ENCODE measurements at places on chromosomes 1 and 21.

DNA sequence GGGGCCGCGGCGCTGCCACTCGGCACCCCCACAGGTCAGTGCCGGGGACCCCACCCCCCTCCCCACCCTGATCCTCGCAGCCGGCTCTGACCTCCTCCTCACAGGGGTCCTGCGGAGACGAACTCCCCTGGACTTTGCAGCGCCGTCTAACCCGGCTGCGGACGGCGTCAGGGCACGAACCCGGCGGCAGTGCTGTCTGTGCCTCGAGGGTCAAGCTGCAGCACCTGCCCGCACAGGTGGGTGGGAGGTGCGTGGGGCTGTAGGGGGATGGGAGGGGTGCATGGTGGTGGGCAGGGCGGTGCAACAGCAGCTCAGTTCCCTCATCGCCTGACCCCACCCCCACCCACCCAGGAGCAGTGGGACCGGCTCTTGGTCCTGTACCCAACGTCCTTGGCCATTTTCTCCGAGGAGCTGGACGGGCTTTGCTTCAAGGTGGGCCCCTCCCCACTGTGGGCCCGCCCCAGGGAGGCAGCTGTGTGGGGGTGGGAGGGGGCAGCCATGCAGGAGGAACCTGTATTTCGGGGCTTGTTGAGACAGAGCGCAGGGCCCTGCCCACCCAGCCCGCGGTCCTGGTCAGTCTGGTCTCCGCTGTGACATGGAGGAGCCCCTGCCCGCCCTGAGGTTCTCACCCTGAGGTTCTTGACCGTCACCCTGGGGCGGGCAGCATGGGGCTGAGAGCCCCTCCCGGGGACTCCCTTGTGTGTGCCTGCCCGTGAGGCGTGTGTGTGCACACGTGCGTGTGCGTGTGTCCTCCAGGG, 4.9 kb downstream of the PLEKHN1 start:
- DNase-seq = no peak

DNA sequence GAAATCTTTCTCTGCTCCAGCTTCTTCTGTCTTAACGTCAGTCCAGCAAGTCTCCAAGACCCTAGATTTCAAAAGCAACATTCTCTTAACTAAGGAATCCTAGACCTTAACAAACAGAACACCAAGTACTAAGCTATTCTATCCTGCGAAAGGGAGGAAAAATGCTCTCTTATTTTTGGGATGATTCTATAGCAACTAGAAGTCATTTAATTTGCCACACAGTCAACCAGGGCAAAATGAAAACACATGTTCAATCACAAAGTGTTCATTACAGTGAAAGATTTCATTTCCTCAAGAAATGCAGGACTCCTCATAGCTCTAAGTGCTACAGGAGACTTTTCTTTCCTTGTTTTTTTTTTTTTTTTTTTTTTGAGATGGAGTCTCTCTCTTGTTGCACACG, 36.2 kb upstream of the DOCK7 start:
- no peak for DNase-seq

GRCh38 chr1:159612211-159612885, 24.7 kb downstream of the APCS start:
- no peak for DNase-seq

GRCh38 chr1:54606096-54606989, 17.0 kb downstream of the FAM151A start:
- DNase-seq = no peak

GRCh38 chr1:230104395-230105244, 37.6 kb downstream of the GALNT2 start:
- DNase-seq = peak; percentile 96

DNA sequence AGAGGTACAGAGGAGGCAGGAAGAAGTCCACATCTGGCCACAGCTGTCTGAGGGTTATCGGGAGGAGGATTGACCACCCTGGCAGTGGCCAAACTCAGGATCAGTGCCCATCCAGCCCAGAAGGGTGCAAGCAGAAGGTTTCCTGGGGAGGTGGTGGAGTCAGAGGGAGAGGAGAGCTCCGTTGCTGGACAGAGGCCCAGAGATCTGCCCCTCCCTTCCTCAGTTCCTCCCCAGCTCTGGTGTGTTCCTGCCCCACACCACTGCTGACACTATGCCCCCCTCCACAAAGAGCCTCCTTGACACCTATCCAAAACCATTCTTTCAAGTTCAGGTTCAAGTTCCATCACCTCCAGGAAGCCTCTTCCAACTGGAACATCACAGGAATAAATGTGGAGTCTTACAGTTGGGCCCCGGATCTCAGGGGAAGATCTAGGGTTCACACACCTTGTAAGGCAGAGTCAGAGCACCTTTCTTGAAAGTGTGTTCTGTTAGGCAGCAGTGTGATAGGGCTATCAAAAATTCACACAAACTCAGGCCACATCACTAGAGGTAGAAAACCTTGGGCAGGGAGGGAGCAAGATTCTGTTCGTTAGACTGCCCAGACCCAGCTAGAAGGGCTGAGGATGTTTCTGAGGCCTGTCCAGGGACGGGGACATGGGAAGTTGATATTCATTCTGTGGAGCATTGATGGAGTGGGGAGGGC, 7.4 kb downstream of the LDLRAD1 start:
- no peak for DNase-seq

DNA sequence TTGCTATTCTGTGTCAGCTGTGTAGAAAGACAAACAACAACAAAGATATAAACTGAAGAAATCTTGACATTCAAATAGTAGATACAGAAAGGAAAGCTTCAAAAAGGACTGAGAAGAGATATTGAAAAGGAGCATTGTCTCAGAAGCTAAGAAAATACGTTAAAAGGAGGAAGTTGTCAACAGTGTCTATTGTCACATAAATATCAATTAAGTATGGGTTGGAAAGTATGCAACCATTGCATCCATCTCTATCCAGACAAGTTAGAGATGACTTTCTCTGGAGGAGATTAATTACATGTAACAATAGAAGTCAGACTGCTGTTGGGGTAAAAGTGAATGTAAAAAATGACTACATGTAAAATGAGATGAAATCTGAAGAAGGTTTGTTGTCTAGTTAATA, 29.7 kb upstream of the BRINP3 start:
- no peak for DNase-seq

- peak; percentile 18 for DNase-seq
These were observed 498.1 kb downstream of the LMO4 start for GRCh38 chr1:87826681-87827251.

DNA sequence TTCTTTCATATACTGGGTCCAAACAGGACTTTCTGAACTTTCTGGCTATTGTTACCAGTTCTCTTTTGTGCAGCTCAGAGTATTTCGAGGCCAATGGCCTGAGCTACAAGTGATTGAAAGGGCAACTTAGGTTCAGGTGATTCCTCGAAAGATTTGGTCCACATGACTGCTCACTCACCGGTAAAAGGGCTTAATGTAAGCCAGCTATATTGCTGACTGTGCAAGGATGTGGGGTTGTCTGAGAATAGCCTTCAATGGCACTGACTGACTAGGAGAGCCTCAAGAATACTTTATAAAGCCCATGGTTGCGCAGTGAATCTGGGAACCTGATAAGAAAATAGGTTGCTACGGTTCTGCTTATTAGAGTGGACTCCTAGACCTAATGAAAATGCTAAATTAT, 269.0 kb downstream of the SEC16B start:
- no peak for DNase-seq

DNA sequence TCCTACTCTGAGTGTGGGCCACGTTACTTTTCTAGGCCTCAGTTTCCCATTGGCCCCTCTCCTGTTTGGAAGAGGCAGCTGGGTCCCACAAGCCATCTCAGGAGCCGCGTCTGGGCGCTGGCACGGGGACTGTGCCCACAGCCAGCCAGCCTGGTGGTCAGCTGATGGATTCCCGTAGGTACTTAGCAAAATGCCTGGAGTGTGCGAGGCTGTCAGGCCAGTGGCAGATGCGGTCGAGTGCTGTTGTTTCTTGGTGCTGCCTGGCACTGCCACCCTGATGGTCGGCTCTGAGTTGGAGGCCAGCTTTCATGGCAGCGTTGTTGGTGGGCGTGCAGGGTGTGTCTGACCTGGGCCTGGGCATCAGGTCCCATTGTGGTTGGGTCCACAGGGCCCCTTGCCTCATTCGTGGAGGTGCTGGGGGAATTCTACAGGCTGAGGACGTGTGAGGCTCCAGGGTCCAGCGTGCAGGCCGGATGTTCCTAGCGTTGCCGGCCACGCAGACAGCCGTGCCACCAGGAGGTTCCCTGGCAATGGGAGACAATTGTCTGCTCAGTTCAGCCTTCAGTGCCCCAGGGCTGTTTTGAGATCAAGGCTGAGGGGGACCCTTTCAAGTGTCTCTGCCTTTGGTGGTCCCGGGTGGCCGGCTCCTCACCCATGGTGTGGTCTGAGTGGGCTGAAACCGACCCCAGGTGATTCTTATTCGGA, 20.9 kb downstream of the SKI start:
- DNase-seq = no peak
